ENCODE measurements at places on chromosomes 2 and 18.

DNA sequence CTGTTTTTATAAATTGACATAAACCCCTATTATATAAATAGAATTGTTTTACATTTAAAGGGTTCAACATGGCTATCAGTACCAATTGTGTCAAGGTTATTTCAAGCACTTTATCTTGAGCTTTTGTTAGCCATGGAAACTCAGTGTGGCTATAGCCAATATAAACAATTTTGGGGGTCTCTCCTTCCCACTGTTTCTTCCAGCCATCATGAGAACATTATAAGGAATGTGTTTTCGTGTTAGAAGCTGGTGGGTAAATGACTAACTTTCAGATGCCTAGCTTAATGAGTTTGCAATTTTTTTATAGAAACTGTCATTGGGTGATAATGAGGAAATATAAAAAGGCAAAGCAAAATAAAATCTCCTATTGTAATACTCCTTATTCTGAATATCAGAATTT lies 153.5 kb upstream of the FOSL2 start:
- no peak for DNase-seq

DNA sequence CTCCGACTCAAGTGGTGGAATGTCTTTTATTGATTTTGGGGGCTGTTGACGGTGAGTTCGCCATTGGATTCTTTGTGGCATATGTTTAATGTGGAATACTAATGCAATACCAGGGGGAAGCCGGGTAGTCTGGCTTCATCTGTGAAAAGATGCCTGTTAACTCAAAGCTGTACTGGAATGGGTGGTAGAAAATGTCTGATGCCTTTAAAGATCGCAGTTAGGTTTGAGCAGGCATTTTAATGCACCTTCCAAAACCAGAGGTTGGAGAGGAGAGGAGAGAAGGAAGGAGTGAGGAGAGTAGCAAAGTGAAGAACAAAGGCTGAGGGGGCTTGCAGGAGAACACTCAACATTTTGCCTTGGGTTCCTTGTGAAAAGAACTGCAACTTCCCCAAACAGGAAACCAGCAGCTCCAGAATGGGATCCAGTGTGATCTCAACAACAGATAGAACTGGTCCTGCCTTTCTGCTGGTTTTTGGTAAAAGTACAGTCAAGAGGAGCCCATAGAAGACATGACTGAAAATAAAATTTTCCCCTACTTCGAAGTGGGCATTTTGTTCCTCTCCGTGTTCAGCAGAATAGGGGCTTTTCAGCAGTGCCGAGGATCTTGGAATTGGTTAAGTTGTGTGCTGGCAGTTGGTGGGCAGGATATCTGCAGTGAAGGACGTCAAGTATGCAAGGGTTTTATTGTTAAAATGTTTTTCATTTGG lies 1.5 kb downstream of the ZNF532 start:
- DNase-seq, result no peak

DNA sequence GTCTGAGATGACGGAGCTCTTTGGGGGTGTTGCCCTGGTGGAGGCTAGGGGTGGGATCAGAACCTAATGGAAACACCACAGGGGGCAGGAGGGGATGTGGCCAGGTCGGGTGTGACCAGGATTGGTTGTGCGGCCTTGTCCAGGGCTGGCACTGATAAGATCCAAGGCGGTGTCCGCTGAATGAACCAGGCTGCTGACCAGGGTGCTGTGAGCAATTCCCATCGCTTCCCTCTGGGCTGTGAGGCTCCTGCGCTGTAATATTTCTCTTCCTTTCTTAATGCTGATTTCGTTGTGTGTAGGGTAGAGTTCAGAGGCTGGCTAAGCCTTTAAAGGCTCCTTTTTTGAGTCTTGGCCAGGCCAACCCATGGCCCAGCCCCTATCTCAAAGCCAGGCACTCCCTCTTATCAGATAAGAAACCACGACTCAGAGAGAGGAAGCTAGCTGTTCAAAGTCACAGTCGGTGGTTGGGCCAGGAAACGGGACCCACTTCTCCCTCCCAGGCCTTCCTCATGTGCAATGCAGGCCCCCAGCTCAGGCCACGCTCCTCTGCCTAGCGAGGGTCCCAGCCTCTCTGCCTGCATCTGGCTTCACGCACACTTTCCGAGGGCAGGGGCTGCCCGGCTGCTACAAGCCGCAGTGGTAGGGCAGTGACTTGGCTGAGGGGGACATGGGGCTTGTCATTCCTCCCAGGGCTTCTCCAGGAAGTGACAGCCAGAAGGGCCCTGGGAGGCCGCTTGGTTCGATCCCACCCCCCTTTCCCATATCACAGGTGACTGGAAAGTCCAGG lies 26.0 kb upstream of the FOSL2 start:
- no peak for DNase-seq

GRCh38 chr2:234960175-234961088 lies 8.6 kb downstream of the SH3BP4 start:
- DNase-seq, result no peak

DNA sequence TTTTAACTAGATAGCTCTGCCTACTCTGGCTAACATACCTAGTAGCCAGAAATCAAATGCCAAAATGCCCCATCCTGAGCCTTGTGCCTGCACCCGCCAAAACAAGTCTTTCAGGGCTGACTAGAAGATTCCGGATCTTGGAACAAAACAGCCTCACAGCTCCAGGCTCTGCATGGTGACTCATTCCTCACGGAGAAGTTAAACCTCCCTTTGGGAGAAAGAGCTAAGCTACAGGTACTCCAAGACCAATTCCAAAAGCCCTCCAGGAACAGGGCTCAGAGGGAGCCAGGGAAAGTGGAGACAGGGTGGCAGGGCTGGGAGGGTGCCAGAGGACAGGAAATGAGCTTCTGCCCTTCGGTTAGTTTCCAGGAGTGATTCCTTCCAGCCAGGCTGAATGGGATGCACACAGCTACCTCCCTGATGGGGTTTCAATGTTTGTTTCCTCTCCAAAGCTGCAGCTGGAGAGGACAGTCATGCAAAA lies 295.6 kb downstream of the TNS1 start:
- peak; percentile 76 for DNase-seq

DNA sequence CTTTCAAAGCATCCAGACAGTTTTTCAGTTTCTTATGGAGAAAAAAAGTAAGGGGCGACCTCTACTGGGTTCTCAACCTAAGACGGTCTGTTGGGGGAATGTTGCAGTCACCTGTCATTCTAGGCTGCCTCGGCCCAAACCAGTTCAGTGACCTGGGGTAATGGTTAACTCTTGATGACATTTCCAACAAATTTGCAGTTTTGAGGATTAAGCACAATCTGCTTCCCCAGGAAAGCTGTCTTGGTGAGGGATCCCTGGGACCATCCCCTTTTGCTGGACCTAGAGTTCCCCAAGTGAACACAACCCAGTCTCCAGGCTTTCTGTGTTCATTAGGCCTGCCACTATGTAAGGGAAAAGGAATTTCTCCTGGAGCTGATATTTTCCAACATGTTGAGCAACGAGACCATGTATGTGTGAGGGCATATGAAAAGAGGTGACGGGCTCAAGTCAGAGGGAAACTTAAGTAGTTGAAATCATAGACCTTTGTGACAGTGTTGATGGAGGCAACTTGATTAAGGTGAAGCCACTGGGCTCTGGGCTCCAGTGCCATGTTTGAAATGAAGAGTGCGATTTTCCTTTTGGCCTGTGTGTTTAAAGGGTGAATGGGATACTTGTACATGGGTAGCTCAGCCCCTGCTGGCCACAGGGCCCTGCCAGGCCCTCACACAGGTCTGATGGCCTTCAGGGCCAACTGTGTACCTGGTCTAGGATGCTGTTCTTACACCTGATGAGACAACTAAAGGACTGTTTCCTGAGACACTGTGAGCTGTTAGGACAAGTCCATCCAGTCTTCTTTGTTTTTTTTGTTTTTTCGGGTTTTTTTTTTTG lies 27.0 kb downstream of the FOSL2 start:
- DNase-seq, result no peak

GRCh38 chr18:73409242-73409641 lies 541.5 kb upstream of the NETO1 start:
- DNase-seq, result no peak
